ENCODE measurements at places on chromosomes 3 and 15. TPM values are rescaled to one million over a fixed set of nuclear protein-coding genes. Genes with fewer than 3 reads are reported as not detected.

- H3K27ac ChIP-seq: no peak overlapping the region
- no peak overlapping the region for H3K4me3 ChIP-seq
- no peaks in the 10 kb centered on the region for H3K27me3 ChIP-seq
- DNase-seq: no peak
These were observed 82.6 kb downstream of the TGFBR2 start for GRCh38 chr3:30688776-30689641.

GRCh38 chr3:66397745-66398144 lies 103.1 kb downstream of the LRIG1 start:
- no peak overlapping the region for H3K27ac ChIP-seq
- no peaks in the 10 kb centered on the region for H3K27me3 ChIP-seq
- peaks cover 18% of the 10 kb centered on the region for H3K4me1 ChIP-seq
- H3K4me3 ChIP-seq: no peak overlapping the region
- no peak for DNase-seq

- no peaks in the 10 kb centered on the region for H3K36me3 ChIP-seq
- no peak for DNase-seq
- H3K27me3 ChIP-seq: no peaks in the 10 kb centered on the region
- H3K4me3 ChIP-seq: no peak overlapping the region
- H3K4me1 ChIP-seq: no peaks in the 10 kb centered on the region
These were observed 13.9 kb upstream of the ZBBX start for GRCh38 chr3:167394003-167394402.

GRCh38 chr15:85592148-85592547 lies 202.6 kb downstream of the KLHL25 start:
- DNase-seq: no peak
- peaks cover 14% of the 10 kb centered on the region for H3K4me1 ChIP-seq

- no peak overlapping the region for H3K27ac ChIP-seq
- H3K36me3 ChIP-seq: no peaks in the 10 kb centered on the region
These were observed 85.0 kb upstream of the CNTN6 start for GRCh38 chr3:1007866-1008265.

GRCh38 chr3:51216291-51216690 lies 168.8 kb upstream of the MANF start:
- no peaks in the 10 kb centered on the region for H3K36me3 ChIP-seq
- H3K4me1 ChIP-seq: no peaks in the 10 kb centered on the region
- no peak overlapping the region for H3K4me3 ChIP-seq
- no peak for DNase-seq

GRCh38 chr3:30169487-30169886 lies 436.9 kb upstream of the TGFBR2 start:
- H3K27me3 ChIP-seq: no peaks in the 10 kb centered on the region
- no peak overlapping the region for H3K4me3 ChIP-seq
- no peak for DNase-seq
- H3K27ac ChIP-seq: no peak overlapping the region
- H3K36me3 ChIP-seq: no peaks in the 10 kb centered on the region

- peak overlapping the region; percentile 69 for H3K4me3 ChIP-seq
- H3K36me3 ChIP-seq: peaks cover 33% of the 10 kb centered on the region
- H3K4me1 ChIP-seq: peaks cover 16% of the 10 kb centered on the region
- H3K27ac ChIP-seq: peak overlapping the region; percentile 71
- peak; percentile 4 for DNase-seq
These were observed 951 bp downstream of the TARS3 start for GRCh38 chr15:101723171-101723873.

DNA sequence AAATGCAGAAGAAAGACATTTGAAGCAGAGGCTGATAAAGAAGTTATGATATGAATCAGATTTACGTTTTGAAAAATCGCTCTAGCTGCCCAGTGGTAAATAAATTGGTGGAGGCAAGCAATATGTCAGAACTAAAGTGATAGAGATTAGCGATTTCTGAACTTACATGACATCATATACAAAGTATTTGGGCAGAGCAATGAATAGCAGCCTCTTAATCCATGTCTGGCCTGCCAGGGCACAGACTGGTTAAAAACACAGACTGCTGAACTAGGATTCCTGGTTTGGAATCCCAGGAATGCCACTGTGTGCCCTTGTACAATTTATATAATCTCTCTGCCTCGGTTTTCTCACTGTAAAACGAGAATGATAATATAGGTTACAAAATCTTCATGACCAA lies 243.1 kb upstream of the SETMAR start:
- H3K36me3 ChIP-seq: no peaks in the 10 kb centered on the region
- H3K4me1 ChIP-seq: no peaks in the 10 kb centered on the region
- H3K27ac ChIP-seq: no peak overlapping the region
- no peak for DNase-seq
- no peak overlapping the region for H3K4me3 ChIP-seq

- no peaks in the 10 kb centered on the region for H3K36me3 ChIP-seq
- no peak overlapping the region for H3K27ac ChIP-seq
- DNase-seq: no peak
These were observed 17.7 kb upstream of the SNRK start for GRCh38 chr3:43268636-43269035.

DNA sequence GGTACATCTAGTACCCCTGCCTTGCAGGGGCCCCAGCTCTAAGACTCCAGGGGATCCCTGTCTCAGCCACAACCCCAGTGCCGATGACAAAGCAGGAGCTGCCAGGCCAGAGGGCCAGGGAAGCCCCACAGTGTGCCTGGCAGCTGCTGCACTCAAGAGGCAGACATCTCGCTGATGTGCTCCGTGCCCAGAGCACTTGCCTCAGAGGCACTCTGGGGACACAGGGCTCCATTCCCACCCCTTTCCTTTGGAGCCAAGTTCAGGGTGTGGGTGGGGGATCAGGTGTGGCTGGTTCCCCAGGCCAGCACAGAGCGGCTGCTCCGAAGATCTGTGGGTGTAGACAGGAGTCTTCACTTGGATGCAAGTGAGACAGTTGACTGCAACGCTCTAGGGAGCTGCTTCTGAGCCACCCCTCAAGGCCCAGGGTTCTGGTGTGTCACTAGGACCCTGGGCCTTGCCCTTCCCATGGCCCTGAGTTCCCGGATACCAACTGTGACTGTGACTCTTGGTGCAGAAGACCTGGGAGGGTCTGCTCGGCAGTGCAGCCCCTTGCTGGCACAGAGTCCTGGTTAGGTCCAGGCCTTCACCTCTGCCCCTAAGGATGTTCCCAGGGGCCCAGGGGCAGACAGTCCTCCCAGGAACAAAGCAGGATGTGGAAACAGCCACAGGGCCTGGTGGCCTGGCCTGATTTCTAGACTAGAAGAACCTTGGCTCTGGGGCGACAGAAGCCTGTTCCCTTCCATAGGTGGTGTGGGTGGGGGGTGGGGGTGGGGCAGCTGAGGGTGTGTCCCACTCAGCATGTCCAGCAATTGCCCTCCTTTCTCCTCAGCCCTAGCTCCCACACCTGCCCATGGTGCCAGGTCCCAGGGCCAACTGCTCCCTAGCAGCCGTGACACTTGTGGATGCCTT lies 2.5 kb downstream of the NT5DC2 start:
- no peaks in the 10 kb centered on the region for H3K36me3 ChIP-seq
- no peak overlapping the region for H3K27ac ChIP-seq
- H3K4me3 ChIP-seq: no peak overlapping the region
- H3K27me3 ChIP-seq: no peaks in the 10 kb centered on the region
- DNase-seq: no peak

- H3K27me3 ChIP-seq: no peaks in the 10 kb centered on the region
- DNase-seq: no peak
- no peak overlapping the region for H3K27ac ChIP-seq
- no peaks in the 10 kb centered on the region for H3K36me3 ChIP-seq
- H3K4me3 ChIP-seq: no peak overlapping the region
- H3K4me1 ChIP-seq: no peaks in the 10 kb centered on the region
These were observed 95.6 kb upstream of the BCL6 start for GRCh38 chr3:187840856-187841255.

GRCh38 chr15:43094416-43095030 lies 11.3 kb downstream of the UBR1 start:
- H3K27ac ChIP-seq: peak overlapping the region; percentile 52
- H3K36me3 ChIP-seq: no peaks in the 10 kb centered on the region
- no peaks in the 10 kb centered on the region for H3K27me3 ChIP-seq

DNA sequence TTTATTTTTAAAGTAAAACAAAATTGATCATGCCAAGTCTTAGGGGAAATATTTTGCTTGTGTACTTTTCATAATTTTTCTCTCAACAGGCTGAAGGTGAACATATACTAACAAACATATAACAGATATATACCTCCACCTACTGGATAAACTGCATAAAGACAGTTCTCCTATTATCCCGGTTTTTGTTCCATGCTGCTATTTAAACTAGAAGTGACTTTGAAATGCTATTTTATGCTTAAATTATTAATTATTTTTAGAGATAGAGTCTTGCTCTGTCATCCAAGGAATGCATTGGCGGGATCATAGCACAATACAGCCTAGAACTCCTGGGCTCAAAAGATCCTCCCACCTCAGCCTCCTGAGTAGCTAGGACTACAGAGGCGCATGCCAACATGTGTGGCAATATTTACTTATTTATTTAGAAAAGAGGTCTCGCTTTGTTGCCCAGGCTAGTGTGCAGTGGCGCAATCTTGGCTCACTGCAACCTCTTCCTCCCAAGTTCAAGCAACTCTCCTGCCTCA lies 49.8 kb downstream of the ST3GAL6 start:
- H3K4me1 ChIP-seq: no peaks in the 10 kb centered on the region
- no peak overlapping the region for H3K4me3 ChIP-seq
- no peak for DNase-seq
- no peak overlapping the region for H3K27ac ChIP-seq
- H3K36me3 ChIP-seq: no peaks in the 10 kb centered on the region
- H3K27me3 ChIP-seq: no peaks in the 10 kb centered on the region

DNA sequence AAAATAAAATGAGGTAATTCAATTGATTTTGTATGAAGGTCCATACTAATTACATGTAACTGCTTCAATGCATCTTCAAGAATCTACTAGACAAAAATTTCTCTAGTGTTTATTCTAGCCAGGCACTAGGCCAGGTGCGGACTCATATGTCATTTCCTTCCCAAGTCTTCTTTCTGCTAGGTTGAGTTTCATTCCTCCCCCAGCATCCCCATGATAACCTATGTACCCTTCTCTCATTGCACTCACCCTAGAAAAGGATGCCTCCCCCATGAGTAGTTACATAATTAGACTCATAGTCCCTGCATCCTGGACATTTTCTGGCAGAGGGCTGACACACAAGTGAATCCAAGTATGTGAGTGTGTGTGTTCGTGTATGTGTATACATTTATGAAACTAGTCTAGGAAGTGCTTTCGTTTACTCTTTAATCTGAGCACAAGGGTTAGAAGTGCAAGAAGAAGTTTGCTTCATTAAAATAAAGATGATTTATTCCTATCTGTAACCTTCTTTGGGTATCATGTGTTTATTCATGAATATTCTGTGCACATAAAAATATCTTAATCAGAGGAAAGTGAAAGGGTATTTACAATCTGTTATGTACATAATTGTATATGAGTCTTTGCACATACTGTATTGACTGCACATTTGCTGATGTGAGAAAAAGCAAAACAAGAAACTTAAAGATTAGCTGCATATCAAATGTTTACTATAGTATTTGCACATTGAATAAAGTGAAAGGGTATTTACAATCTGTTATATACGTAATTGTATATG lies 585.6 kb upstream of the ZNF717 start:
- H3K4me1 ChIP-seq: no peaks in the 10 kb centered on the region
- H3K36me3 ChIP-seq: no peaks in the 10 kb centered on the region

DNA sequence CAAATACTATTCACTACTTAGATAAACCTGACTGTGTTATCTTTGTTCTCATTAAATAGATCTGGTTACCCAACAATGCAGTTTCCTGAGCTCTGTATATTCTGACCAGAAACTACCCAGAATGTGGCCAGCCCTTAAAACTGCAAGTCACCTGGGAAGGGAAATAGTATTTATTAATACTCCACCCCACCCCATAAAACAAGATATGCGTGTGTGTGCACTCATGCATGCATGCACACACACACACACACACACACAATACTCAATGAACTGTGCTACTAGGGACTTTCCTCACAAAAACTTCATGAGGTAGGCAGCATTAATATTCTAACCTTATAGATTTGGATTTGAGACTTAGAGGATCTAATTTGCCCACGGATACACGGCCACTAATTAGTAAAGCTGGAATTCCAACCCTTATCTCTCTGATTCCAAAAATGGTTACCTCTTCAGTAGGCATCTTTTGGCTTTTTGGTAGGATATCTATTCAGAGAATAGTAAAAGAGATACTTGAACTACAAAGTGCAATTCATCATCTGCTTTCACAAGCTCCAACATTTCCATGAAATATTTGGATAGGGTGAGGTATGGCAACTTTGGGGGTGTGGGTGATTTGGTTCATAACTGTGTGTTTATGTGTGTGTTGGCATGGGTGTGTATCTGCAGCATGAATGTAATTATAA lies 197.0 kb upstream of the CFAP20DC start:
- no peak overlapping the region for H3K4me3 ChIP-seq
- H3K4me1 ChIP-seq: no peaks in the 10 kb centered on the region
- no peaks in the 10 kb centered on the region for H3K27me3 ChIP-seq
- H3K36me3 ChIP-seq: no peaks in the 10 kb centered on the region

DNA sequence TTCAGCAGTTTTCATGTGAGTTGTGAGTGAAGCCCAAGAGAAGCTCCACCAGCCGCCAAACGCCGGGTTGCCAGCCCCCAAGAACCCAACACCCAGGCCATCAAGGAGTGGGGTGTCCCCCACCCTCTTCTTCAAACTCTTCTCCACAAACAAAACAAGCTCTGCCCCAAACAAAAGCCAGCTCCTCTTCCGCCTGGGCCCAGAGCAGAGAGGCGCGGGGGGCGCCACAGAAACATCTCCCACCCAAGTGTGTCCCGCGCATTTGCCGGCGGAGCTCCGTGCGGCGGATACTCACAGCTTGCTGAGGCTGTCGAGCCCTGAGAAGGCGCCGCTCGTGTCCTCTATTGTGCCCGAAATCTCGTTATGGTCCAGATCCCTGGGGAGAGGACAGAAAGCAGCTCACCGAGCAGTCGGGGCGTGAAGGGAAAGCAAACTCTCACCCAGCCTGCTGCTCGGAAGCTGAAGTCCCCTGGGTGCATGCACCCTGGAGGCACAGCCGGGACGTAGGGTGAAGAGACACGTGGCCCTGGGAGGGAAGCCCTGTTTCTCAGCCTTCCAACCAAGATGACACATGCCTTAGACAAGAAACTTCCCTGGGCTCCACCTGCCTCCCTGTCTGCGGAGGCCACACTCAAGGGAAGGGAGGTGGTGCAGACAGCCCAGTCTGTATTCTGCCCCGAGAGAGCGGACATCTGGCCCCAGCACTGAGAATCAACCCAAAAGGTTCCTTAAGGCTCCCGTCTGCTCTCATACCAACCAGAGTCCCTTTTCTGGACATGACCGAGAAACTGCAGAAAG lies 95.7 kb downstream of the LRIG1 start:
- H3K27me3 ChIP-seq: no peaks in the 10 kb centered on the region
- no peak for DNase-seq
- no peak overlapping the region for H3K27ac ChIP-seq

The COL6A5 gene
- polyA plus RNA-seq: not detected

The GOLGA8B gene
- polyA plus RNA-seq: 4.7 TPM

The MKRN2OS gene
- polyA plus RNA-seq: not detected

The DZIP1L gene
- not detected for polyA plus RNA-seq

The KBTBD13 gene
- polyA plus RNA-seq: not detected

The EIF5A2 gene
- 18.6 TPM for polyA plus RNA-seq

The PRC1 gene
- polyA plus RNA-seq: 3.4 TPM
